ENCODE measurements at places on chromosomes 7 and 10.

DNA sequence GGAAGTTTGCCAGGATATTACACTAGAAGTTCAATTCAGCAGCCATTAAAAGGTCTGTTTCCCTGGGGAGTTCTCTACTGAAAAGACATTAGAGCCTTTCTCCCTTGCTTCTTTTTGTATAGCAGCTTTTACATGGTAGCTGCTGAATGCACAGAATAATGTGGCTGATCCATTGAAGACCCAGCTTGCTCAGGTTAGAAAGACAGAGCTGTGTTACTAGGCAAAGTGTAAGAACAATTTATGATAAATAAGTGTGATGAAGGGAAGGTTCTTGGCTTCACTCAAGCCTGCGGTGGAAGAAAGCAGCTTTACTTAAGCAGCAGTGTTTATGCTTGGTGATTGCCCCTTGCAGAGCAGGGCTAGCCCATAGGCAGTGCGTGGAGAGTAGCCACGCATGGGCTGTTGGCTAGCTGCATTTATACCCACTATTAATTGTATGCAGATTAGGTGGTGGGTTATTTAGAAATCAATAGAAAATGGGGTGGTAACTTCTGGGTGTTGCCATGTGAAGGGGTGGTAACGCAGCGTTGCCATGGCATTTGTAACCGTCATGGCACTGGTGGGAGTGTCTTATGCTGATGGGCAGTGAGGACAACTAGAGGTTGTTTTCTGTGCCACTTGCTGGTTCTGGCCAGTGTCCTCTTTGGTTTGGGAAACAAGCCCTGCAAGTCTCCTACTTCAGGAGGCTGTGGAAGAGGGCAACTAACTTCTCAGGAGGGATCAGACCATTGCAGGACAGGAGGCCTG, 942.9 kb downstream of the NRG3 start:
- no peak for DNase-seq

DNA sequence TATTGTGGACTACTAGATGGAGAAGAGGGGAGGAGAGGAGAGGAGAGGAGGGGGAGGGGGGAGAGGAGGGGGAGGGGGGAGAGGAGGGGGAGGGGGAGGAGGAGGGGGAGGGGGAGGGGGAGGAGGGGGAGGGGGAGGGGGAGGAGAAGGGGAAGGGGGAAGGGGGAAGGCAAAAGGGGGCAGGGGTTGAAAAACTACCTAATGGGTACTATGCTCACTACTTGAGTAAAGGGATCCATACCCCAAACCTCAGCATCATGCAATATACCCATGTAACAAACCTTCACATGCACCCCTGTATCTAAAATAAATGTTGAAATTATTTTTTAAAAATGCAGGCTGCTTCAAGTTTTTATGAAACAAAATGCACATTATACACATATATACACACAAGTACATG, 15.1 kb upstream of the LMOD2 start:
- DNase-seq, result no peak

- no peak for DNase-seq
These were observed 22.1 kb upstream of the CARD11 start for GRCh38 chr7:3065724-3066143.

GRCh38 chr7:96236198-96237039, 85.5 kb downstream of the SLC25A13 start:
- peak; percentile 81 for DNase-seq

DNA sequence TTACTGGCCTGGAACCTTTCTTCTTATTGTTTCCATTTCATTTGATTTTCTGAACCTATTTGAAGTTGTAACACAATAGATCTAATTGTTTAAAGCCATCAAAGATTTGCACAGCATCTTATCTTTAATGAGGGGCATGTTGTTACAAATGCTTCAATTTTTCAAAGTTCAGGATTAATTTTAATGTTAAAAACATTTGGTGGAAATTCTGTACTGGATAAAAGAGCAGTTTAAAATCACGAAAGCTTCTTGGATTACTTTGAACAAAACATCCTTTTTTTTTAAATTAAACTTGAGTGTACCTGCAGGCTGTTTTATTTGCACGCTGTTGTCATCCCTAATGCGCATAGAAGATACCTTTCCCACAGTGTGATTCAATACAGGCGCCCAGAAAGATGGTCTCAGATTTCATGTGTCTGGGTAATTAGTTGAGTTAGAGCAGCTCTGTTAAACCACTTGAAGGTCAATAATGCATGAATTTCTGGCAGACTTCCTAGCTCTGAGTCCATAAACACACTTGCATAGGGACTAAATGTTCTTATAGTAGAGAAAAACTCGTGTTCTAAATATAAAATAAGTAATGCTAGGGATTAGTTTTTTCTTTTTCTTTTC, 29.3 kb upstream of the DDX50 start:
- DNase-seq, result peak; percentile 99

All from astrocyte of the cerebellum (primary cell).